ENCODE measurements at places on chromosomes 1 and 21.

DNA sequence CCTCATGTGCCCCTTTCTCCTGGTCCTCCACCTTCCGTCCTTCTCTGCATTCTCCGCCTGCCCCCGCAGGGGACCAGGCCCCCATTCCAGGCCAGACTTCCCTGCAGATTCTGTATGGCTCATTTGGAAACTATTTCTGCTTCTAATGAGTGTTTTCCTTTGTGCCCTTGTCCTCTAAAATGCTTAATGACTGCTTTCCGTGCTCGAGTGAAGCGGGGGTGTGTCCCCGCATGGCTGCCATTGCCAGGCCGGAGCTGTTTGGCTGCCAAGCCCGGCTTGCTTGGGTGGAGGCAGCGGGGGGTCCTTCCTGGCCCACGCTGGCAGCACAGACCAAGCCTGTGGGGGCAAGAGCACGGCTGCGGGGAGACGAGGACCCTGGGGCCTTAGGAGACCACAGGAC lies 299.3 kb upstream of the VAMP3 start:
- DNase-seq, result no peak

DNA sequence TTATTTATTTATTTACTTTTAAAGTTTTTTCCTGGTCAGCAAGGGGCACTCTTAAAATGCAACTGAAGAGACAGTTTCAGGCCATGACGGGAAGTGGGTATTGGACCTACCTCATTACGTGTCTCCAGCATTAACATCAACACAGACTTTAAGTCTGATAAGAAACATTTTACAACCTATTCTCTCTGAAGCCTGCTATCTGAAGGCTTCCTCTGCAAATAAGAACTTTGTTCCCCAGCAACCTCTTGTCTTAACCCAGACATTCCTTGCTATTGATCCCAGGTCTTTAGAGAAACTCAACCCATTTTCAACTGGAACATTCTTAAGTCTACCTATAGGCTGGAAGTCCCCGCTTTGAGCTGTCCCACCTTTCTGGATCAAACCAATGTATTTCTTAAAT lies 258.3 kb upstream of the TMPRSS15 start:
- DNase-seq, result no peak

- no peak for DNase-seq
Observed at GRCh38 chr1:51189421-51190073, 46.5 kb upstream of the RNF11 start.

DNA sequence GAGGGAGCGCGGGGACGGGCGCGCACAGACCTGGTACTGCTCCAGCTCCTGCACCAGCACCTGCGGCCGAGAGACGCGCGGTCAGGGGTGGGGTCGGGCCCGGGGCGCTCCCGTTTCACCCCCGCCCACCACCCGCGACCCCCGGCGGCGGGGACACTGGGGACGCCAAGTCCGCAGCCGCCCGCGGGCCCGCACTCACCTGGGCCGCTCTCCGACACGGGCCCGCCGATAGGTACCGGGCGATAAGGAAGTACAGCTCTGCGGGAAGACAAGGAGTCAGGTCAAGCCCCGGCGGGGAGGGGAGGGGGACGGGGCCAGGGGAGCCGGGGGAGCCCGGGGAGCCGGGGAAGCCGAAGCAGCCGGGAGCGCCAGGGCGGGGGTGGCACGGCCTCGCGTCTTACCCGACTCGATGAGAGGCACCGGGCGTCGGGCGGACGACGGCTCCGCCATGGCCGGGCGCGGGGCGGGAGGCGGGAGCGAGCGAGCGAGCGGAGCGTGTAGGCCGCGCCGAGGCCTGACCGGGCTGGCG lies 326 bp downstream of the BRWD1 start:
- no peak for DNase-seq

DNA sequence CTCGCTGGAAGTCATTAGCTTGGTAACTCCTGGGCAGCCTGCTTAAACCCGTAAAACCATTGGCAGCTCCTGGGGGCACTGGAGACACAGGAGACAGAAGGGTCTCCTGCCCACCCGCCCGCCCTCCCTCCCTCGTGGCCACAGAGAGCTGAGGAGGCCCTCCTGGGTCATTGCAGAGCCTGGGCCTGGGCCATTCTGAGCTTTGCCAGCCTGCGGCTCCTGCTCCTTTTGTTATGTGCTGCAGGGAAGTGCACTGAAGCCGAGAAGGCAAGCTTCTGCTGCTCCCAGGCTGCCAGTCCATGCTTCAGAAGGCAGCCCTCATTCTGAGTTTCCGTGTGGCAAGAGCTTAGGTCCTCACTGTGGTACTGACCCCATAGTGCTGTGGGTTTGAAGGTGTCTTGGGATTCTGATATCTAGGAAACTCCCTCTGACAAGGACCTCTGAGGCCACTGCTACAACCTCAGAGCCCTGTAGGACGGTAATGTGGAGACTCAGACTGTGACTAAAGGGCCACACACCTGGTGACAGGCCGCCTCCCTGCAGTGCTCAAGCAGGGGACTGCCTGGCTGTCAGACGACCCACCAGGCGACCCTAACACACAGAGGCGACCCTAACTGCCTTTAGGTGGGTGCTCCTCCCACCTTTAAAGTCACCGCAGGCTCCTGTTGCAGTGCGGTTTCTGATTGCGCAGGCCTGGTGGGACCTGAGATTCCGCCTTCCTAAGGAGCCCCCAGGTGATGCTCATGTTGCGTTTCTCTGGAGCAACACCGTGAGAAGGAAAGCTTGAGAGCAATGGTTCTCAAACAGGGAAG lies 118.7 kb downstream of the IER5 start:
- no peak for DNase-seq

DNA sequence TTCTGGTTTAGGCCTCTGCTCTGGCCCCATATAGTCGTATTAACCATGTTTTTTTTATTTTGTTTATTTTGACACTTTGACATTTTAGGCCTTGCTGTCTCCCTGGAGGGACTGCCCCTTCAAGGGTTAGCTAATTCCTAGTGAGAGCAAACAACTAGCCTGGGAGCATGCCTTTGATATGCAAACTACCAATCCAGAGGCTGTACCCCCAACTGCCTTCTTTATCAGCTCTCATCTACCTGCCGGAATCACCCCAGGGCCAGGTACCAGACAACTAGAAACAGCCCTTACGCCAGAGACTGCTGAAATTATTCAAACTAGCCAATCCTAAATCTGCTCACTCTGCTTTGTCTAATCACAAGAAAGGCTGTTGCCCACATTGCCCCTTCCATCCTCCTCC lies 13.0 kb upstream of the ST6GALNAC5 start:
- no peak for DNase-seq

DNA sequence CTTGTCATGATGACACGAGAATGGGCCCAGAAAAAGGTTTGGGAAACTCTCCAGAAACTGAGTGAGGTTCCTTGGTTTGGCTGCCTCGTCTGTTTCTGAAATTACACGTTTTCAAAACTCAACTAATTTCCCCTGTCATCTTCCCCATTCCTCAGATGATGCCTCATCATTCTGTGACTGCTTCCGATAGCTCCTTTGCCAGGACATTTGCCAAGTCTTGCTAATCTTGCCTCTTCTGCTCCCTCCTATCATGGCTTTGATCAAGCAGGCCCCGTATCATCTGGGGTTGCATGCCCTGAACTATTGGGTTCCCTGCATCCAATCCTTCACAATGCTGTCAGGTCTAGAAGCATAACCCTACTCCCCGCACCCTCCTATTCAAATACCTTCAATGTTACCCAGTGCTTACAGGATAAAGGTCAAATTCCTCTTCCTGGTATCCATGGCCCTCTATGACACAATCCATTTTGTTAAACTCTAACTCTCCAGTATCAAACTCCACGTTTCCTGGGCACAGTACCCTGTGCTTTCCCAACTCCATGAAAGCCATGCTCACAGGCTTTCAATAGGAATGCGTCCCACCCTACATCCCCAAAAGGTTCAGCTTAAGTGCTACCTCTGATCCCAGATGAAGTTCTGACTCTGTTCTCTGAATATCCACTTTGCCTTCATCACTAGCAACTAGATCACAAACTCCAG lies 22.2 kb upstream of the TMEM200B start:
- no peak for DNase-seq

DNA sequence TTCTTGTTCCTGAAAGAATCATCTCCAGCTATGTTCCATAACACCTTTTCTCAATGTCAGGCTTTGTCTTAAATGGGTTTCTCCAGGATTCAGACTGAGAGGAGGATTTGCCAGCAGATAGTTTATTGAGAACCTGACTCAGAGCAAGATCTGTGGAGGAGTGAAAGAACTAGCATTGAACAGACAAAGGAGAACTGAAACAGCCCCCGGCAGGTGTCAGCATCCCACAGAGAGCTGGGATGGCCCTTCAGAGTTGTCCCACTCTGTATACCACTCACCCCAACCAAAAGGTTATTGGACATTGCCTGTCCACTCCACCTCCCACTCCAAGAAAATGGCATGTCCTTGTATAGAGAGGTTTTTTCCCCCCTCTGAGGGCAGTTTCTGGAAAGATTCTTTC lies 270.7 kb downstream of the PAPPA2 start:
- no peak for DNase-seq

DNA sequence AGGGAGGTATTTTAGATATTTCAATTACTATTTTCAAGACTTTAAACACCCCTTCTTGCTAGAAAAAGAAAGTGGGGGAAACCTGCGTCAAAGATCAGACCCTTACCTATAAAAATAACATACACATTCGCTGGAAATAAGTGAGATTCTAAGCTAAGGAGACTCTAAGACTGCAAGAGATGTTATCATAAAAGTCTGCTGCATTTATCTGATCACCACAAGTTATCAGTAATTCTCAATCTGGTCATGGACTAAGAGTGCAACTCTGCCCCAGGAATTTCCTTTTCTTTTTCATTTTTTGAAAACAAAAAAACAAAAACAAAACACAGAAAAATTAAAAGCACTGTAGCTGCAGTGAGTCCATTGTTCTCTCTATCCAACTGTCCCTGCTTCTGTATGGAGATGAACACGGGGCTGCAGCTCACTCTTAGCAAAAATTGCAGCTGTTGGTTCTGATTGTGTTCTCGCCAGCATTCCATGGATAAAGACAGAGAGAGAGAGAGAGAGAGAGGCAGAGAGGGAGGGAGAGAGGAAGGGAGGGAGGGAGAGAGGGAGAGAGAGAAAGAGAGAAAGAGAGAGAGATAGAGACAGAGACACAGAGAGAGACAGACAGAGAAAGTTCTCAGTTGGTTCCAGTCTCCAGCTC lies 14.1 kb downstream of the XKR8 start:
- DNase-seq, result no peak

DNA sequence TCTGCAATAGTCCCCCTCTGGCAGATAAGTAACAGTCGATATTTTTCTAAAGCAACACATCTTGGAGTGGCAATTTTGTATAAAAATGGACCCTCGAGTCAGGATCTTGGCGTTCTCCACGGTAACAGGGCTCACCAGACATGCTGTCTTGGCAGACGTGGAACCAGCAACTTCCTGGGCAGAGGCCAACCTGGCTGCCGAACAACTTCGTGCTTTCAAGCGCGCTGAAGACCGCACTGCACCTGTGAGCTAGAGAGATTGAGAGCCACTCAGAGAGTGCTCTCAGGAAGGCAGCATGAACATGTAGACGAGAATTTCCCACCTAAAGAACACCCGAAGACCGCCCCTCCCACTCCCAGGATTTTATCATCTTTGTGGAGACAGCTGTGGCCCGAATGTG lies 7.3 kb downstream of the C1orf174 start:
- DNase-seq, result no peak

- DNase-seq, result no peak
Observed at GRCh38 chr1:225424562-225425200, 3.2 kb downstream of the LBR start.

DNA sequence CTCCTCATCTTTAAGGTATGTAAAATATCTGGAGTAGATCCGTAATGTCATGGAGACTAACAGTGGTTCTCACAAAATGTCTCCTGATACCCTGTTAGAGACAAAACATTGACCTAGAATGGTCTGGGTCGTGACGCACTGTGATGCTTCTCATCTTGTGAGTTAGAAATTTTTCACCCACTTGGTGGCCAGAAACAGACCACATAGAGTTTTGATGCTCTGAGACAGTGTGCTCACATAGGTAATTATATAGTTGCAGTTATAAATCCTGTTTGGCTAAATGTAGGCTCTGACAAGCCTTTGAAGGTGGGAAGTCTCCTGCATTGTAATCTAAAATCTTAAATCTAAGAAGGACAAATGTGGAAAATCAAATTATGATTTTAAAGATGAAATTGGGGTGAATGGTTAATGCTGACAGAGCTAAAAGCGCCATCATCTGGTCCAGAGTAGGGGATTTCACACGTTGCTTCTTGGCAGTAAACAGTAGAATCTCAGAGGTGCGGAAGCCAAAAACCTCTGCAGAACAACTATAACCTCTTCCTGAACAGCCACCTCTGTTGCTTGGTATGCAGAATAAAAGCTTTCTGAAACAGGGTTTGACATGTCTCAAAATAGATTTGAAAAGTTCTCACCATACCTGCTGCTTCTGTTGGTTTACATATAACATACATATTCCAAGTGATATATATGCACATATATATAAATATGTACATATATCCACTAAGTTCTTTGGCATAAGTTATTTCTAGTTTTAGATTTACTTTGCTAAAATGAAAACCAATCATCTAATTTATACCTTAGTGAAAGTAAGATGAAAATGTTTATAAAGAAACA lies 17.1 kb downstream of the RPAP2 start:
- DNase-seq, result no peak

- no peak for DNase-seq
Observed at GRCh38 chr1:54695221-54695620, 20.4 kb upstream of the TTC4 start.

- no peak for DNase-seq
Observed at GRCh38 chr1:52153898-52154297, 12.0 kb downstream of the ZFYVE9 start.

DNA sequence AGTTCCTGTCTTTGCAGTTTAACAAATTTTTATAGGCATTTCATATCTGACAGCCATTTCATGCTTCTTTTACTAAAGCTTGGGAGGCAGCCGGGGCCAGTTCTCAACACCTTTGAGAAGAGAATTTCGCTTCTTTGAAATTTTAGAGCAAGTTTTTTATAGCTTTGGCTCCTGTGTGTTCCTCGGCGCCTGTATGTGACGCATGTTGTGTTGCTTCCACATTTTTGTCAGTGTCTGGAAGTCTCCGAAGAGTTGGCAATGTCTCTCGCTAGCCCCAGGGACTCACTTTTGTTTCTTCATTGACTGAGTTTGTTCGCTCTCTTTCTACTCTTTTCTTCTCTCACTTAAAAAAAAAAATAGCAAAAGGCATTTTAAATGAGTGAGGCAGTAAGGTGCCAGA lies 386.9 kb upstream of the PLXNA2 start:
- no peak for DNase-seq

- DNase-seq, result no peak
Observed at GRCh38 chr1:1000357-1001056, 610 bp upstream of the HES4 start.

GRCh38 chr1:54800899-54801759 lies at the start of gene TTC22:
Gene TTC22, minus strand, starts transcription at chr1:54801323. Its CDS starts 160 bp downstream, at chr1:54801163.
- DNase-seq, result no peak

DNA sequence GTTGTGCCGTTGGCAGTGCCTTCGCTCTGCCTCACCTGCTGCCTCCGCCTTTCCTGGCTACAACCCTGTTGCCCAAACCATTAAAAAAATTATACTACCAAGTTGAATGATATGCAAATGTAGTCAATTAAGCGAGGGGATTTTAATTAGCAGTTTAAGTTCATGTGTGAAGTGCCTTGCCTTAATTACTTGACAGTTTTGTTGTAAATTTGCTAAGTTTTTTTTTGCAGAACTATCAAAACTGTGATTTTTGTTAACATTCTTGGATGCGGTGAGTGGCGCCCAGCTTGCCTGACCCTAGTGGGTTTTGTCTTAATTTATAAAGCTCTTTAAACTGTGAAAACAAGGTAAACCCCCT lies 10.9 kb downstream of the SKI start:
- no peak for DNase-seq

GRCh38 chr21:34615487-34615814 lies 538 bp upstream of the RCAN1 start:
- no peak for DNase-seq
